ENCODE measurements at places on chromosomes 1 and 21.

- DNase-seq, result no peak
These were observed 6.7 kb upstream of the CD55 start for GRCh38 chr1:207314816-207315215.

- DNase-seq, result peak; percentile 19
These were observed 16.9 kb upstream of the GNG12 start for GRCh38 chr1:67850151-67850551.

DNA sequence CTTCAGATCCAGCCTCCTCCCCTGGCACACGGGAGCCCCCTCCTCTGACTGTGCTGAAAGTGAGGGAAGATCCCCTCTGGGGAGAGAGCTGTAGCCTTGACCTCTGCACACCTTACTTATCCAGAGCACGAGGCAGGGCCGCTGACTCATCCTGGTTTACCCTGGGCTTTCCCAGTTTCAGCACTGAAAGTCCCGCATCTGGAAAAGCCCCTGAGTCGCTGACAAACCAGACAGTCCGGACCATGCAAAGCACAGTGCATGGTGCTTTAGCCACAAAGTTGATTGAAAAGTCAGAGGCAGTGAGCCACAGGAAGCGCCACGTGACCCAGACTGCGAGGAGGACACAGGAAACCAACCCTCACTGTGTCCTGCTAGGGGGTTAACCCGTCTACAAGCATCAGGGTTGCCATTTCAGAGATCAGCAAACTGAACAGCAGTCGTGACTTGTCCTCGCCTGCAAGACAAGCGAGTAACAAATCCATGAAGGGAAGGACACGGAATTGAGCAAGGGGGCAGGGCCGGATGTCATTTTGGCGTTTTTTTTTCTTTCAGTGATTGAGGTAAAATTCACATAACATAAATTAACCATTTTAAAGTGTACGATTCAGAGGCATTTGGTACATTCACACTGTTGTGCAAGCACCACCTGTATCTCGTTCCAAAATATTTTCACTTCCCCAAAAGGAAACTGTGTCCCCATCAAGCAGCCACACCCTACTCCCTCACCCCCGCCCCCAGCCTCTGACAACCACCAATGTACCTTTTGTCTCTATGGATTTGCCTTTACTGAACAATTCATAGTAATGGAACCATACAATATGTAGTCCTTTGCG, 19.9 kb upstream of the IFNGR2 start:
- peak; percentile 76 for DNase-seq

GRCh38 chr1:26404641-26405040, 6.0 kb upstream of the LIN28A start:
- no peak for DNase-seq

GRCh38 chr1:95408507-95409136, 174.6 kb downstream of the RWDD3 start:
- DNase-seq, result no peak

GRCh38 chr1:71068325-71069240, 12.3 kb downstream of the ZRANB2 start:
- peak; percentile 38 for DNase-seq

DNA sequence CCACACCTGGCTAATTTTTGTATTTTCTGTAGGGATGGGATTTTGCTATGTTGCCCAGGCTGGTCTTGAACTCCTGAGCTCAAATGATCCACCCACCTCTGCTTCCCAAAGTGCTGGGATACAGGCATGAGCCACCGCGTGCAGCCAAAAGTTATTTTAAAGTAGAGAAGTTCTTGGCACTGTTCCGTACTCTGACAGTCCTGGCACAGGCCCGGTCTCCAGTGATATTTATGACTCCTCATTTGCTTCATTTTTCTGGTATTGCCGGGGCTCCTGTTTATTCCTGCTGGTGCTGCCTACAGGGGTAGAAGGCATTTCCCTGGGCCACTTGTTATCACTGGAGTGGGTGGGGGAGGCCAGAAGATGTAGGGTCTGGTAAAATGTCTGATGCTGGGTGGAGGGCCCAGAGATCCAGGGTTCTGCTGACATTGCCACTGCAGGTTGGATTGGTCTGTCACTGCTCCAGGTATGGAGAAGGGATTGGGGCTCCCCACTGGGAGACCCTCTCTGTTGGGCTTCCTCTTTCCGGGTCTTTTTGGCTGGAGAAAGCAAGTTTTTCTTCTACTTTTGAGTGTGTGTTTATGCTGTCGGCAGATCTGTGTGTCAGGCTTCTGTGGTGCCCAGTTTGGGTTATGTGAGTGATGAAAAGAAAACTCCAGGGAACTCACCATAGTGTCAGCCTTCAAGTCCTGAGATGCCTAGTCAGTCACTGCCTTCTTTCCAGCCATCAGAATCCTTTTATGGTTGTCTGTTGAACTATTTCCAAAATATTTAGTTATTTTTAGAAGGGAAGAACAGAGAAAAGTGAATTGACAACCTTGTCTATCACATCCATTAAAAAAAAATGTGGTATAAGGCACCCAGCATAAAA, 4.5 kb downstream of the MROH7 start:
- DNase-seq, result no peak

- DNase-seq, result no peak
These were observed 18.0 kb downstream of the TMEM81 start for GRCh38 chr1:205066141-205066818.

DNA sequence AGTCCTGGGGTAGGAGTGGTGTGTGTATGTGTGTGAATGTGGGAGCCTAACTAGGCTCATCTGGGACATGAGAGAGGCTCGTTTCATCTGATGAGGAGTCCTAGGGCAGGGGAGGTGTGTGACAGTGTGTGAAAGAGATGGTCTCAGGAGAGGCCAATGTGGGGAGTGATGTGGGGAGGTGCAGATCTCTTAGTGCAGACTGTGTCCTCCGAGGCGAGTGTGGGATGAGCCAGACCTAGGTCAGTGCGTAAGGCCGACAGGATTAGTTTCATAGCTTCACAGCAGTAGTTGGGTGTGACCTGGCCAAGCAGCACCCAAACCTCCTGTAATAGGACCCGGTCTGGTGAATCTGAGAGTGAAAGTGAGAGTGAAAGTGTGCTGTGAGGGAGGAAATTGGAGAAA, 94.7 kb downstream of the LIPI start:
- no peak for DNase-seq

DNA sequence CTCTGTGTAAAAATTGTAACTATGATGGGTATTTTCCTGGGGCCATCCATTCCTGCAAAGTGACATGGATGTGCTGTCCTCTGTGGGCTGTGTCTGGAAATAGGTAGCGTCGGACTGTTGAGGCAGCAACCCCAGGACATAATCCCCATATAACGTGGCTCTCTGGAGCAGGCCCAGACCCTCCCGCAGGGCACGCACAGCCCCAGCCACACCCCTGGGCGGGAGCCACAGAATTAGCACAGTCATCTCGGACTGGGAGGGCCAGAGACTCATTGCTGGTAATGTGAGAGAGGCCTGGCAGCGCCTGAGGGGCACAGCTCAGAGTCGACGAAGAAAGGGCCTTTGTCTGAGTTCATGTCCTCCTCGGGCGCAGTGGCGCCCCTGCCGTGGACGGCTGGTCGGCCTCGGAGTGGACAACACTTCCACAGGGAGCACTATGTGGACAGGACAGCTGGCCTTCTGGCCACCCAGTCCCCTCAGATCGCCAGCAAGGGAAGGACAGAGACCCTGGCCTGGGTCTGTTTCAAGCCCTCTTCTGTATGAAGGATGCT, 20.1 kb downstream of the SIM2 start:
- no peak for DNase-seq

DNA sequence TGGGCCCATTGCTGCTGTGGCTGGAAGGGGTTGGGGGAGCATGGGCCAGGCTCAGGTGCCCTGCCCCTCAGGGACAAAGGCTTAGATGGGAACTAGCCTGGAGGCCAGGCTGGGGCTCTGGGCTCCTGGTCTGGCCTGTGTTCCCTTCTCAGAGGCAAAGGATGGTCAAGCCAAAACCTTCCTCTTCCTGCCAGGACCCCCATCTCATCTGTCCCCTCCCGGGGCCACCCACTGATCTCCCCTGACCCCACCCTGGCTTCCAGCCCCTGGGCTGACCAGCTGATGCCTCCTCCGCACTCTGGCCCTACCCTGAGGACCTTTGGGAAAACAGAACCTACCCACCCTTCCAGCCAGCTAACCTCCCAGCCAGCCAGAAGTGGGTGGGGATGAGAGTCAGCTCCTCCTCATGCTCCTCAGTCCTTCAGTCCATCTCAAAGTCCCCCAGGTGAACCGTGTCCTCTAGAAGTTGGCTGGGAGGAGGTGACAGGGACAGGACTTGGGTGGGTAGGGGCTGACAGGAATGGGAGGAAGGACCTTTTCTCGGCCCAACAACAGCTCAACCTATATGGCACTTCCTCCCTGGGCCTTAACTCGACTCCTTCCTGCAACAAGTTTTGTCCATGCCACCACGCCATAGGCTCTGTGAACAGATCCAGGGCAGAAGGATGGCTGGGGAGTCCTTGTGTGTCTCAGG, 7.5 kb downstream of the PEAR1 start:
- DNase-seq, result no peak

GRCh38 chr1:195717651-195718050, 890.6 kb downstream of the KCNT2 start:
- no peak for DNase-seq

Data from activated CD4-positive, alpha-beta T cell treated with anti-CD3 and anti-CD28 coated beads, Interleukin-2, Interleukin-6, amounts not matched to agents 100 ng/mL and 50 ng/mL, durations not matched to agents 16 hours and 8 hours (primary cell).